ENCODE measurements at places on chromosomes 3 and 15. TPM values are rescaled to one million over a fixed set of nuclear protein-coding genes. Genes with fewer than 3 reads are reported as not detected.

- H3K27ac ChIP-seq = no peak within 1 kb of the TSS
- peaks cover 4% of the 10 kb centered on the region for H3K4me1 ChIP-seq
- DNase-seq = peak; percentile 43
- no peak within 1 kb of the TSS for H3K4me3 ChIP-seq
- H3K36me3 ChIP-seq = no peaks in the 10 kb centered on the region
- H3K27me3 ChIP-seq = no peaks in the 10 kb centered on the region
Observed at GRCh38 chr3:32951410-32951811, at the start of gene CCR4. Gene CCR4, plus strand, starts transcription at chr3:32951644. Its CDS starts 1,779 bp downstream, at chr3:32953423.

- no peak overlapping the region for H3K27ac ChIP-seq
- peaks cover 24% of the 10 kb centered on the region for H3K4me1 ChIP-seq
- DNase-seq = no peak
- H3K36me3 ChIP-seq = no peaks in the 10 kb centered on the region
- no peak overlapping the region for H3K4me3 ChIP-seq
Observed at GRCh38 chr3:46438831-46439230, 25.9 kb downstream of the LTF start.

- DNase-seq = no peak
- H3K27me3 ChIP-seq = no peaks in the 10 kb centered on the region
- H3K27ac ChIP-seq = no peak overlapping the region
- H3K4me3 ChIP-seq = no peak overlapping the region
- no peaks in the 10 kb centered on the region for H3K4me1 ChIP-seq
Observed at GRCh38 chr3:45968706-45969105, 25.4 kb downstream of the CXCR6 start.

GRCh38 chr3:194485881-194486539, 792 bp downstream of the ATP13A3 start:
- H3K36me3 ChIP-seq = peaks cover 2% of the 10 kb centered on the region
- peak overlapping the region; percentile 72 for H3K4me3 ChIP-seq
- peaks cover 13% of the 10 kb centered on the region for H3K4me1 ChIP-seq
- H3K27me3 ChIP-seq = no peaks in the 10 kb centered on the region
- DNase-seq = peak; percentile 26

- H3K27me3 ChIP-seq = no peaks in the 10 kb centered on the region
- H3K4me1 ChIP-seq = peaks cover 1% of the 10 kb centered on the region
- no peak overlapping the region for H3K27ac ChIP-seq
Observed at GRCh38 chr15:89963301-89964231, 37.6 kb upstream of the ZNF710 start.

Gene RBPMS2
- total RNA-seq = 0.68 TPM

Gene CCR2
- 8.0 TPM for total RNA-seq

Gene TMC3
- total RNA-seq = not detected

Gene TGM4
- total RNA-seq = not detected
